Activated T-helper 9 cell treated with anti-CD3 and anti-CD28 coated beads, Interleukin-2, amount 50 U/mL, for 16 hours (primary cell): ENCODE measurements at places on chromosomes 7 and 10.

GRCh38 chr10:130215931-130216231 lies 79.7 kb downstream of the GLRX3 start:
- no peak for DNase-seq

GRCh38 chr7:79421751-79422150 lies 31.7 kb downstream of the MAGI2 start:
- no peak for DNase-seq

DNA sequence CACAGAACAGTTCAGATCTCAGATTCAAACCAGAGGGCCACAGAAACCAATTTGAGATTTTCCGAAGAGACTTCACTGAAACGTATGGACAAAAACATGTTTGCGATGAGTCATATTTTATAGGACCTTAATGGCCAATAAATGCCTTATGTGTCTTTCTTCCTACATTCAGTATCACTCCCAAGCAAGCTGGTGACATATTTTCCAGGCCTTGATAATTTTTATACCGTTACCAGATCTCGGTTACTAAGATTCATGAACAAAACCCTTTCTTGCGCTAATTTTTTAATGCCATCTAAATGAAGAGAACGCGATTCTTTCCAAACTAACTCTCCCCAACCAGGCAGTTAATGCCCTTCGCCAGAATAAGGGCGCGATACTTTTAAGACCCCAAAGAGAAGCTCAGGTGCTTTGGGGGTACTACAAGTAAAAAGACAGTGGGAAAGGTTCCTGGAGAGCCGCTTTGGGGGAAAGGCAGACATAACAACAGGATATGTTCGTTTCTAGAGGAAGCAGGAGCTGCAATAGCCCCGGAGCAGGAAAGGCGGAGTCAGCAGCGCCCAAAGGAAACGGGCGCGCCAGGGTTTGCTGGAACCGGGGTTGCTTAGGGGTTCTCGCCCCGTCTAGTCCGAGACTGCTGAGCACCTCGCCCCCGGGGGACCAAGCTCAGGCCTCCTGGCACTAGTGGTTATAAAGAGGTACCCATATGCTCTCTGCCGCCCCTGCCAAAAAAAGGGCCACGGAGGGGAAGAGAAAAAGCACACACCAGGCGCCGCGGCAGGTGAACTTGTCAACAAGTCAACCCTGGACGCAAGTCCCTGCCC lies 884 bp downstream of the ICA1 start:
- DNase-seq = no peak

DNA sequence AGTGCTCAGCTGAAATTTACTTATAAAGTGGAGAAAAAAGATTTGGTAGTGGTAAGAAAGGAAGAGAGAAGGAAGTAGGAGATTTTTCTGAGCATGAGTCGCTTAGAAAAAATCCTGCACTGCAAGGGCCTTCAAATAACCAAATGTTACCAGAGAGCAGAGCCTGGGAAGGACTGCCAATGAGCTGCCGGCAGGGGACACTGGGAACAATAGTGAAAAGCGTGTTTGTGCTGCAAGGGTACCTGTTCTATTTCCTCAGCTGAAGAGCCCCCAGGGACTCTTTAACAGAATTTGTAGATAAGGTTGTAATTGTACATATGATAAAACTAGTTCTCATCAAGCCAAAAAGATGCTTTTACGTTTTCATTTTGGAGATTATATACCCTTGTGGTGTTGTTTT lies 696.3 kb upstream of the C7orf33 start:
- DNase-seq = no peak

DNA sequence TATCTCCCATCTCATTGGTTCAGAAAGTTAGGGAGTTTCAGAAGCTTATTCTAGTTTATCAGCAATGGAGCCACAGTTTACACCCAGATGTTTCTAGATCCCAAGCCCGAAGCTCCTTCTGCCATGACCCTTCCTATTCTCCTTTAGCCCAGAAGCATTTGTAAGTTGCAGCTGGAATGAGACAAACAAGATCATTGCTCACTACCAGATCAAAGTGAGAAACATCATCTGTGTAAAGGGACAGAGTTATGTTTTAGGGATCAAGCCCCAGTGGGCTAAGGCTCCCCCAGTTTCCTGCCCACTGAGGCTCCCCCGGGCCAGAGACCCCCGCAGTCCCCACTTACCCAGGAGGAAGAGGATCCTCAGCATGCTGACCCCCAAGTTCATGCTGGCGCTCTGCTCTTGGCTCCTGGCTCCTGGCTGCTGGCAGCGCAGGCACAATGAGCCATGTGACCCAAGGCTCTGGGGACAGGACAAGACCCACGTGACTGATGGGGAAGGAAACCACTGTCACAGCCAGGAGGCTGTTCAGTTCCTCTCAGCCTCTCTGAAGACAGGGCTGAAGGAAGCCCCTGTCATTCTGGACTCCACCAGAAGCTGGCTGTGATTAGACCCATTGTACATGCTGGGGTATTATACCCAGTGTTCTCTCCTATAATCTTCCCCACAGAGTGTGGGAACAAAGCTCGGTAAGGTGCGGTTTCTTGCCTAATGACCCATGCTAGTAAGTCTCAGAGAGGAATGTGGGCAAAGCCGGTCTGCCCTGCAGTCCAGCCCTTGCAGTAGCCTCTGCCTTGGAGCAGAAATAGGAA lies at the start of gene TMEM273:
Gene TMEM273, minus strand, starts transcription at position 442 of the 812 bp plus-strand sequence. Its CDS starts 55 bp downstream, at position 387.
- DNase-seq = no peak

DNA sequence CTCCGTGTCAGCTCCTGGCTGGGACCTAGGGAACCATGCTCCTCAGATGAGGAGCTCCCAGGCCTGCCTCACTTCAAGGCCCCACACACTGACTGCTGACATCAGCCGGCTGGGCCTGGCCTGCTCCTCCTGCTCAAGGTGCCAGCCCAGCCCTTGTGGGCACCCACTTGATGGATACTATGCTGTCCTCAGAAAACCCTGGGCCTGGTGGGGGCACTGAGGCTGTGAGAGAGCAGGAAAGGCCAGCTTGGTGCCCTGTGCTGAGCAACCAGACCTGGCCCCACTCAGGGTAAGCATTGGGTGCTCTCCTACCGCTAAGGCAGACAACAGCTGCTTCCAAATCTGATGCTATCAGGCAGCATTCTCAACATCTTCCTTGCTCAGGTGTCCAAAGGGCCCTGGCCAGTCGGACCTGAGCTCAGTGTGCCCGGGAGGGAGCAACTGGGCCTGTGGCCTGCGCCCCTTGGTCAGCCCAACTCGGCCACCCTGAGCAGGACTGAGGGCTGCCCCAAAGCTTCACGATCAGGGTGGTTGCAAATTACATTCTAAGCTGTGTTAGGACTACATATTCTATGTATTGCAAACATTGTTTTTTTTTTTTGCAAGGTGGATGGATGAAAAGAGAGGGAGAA lies 21.9 kb upstream of the ANTXRL start:
- DNase-seq = no peak

DNA sequence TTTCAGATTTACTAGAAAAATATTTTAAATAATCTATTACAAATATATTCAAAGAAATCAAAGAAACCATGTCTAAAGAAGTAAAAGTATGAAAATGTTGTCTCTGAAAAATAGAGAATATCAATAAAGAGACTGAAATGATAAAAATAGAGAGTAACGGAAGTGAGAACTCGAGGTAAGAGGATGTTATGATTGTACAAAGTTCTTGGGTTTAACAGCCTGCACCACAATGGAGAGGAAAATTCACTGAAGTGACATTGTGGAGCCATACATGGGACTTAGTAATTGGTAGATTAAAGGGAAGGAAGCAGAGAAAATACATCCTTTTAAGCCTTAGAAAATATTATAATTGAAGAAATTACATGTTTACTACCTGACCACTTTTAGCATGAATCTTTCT lies 77.9 kb downstream of the THSD7A start:
- no peak for DNase-seq

GRCh38 chr7:3370068-3370830 lies 69.2 kb downstream of the SDK1 start:
- DNase-seq = no peak

GRCh38 chr10:50506861-50507573 lies 116.7 kb downstream of the SGMS1 start:
- no peak for DNase-seq
